ENCODE measurements at places on chromosomes 6 and 20.

- DNase-seq = no peak
Observed at GRCh38 chr6:151075930-151076555, 163.7 kb upstream of the AKAP12 start.

DNA sequence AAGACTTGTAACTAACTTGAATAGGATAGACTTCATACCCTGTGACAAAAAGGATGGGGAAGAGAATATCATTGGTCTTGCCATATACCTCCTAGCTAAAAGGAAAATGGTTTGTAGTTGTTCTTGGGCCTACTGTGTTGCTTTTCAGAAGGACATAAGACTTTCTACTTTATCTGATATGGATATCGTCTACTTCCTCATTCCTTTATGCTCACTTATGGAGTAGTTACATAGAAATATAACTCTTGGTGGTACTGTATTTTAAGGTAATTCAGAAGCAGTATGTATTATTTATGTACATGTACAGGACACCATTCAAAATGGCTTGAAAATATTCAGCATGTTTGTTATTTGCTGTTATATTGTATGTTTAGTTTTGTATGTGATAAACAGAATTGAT is 8.0 kb downstream of the FAM217B start:
- peak; percentile 37 for DNase-seq

DNA sequence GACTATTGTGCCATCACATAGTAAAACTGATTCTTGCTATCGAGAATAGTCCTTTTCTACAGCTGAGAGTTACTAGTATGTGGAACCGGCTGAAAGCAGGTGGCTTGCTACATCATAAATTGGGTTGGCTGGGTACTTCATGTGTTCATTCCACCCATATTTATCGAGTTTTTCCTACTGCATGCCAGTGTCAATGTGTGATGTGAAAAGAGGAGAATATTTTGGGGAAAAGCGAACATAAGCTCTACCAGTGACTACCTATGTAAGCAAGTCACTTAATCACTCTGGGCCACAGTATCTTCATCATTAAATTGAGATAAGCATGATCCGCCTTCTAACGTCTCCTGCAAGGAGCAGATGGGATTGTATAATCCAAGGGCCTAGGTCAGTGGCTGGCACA is 61.0 kb downstream of the TSHZ2 start:
- DNase-seq = no peak

- no peak for DNase-seq
Observed at GRCh38 chr6:50905297-50905696, 86.6 kb downstream of the TFAP2B start.

DNA sequence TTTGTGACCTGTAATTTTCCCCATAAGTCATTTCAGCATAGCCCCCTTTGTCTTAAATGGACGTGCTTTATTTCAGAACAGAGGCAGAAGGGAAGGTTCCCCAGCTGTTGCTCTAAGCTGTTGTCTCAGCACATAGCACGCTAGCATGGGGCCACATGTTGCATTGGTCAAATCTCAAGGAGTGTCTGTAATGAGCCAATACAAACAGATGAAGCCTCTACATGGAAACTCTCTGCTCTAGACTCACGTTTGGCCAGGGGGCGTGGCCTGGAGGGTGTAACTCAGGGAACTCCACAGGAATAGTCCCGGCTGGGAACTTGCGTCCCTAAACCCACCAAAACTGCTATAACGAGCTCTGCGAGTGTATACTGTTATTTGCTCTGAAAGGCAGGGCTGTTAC is 35.2 kb upstream of the SLC22A2 start:
- no peak for DNase-seq

DNA sequence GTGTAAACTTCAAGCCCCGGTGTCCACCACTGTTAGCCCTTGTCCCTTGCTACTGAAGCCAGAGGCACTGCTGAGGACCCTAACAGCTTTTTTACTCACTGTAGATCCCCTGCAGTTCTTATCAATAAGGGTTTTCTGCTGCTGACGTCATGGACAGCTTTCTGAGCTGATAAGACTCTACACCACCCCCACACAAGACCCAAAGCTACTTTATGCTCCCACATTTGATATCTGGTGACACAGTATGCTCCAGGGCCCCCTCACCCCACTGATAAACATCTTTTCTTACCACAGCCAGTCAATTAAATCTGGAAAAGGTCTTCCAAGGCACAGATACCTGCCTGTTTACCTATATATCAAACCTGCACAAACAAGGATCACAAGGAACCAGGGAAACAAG is 65.3 kb downstream of the NUS1 start:
- no peak for DNase-seq

GRCh38 chr6:3039384-3039783 is 28.9 kb upstream of the RIPK1 start:
- DNase-seq = no peak

- no peak for DNase-seq
Observed at GRCh38 chr6:158475344-158476302, 84.3 kb upstream of the TMEM181 start.

GRCh38 chr20:23148731-23149570 is 62.8 kb upstream of the CD93 start:
- no peak for DNase-seq

GRCh38 chr6:40550202-40551101 is 36.7 kb downstream of the LRFN2 start:
- peak; percentile 41 for DNase-seq

DNA sequence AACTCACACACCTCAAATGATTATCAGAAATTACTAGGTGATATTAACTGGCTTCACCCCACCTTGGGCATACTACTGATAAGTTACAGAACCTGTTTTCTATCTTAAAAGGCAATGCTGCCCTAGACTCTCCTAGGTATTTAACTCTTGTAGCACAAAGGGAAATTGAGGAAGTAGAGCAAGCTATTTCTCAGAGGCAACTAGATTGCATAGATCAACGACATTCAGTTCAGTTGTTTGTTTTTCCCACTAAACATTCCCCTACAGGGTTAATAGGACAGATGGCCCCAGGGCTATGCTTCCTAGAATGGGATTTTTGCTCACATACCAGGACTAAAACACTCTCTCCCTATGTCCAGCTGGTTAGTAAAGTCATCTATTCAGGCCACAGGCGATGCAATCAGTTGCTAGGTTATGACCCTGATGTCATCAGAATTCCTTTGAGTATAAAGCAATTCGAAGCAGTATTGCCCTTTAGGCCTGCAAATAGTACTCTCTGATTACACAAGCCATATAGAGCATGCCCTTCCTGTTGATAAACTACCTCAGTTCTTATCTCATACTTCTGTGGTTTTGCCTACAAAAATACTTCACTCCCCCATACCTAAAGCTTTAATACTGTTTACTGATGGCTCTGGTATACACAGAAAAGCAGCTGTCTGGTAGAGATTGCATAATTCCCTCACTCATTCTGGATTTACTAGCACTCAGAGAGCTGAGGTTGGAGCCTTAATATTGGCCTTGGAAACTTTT is 67.4 kb upstream of the ASCC3 start:
- DNase-seq = no peak

DNA sequence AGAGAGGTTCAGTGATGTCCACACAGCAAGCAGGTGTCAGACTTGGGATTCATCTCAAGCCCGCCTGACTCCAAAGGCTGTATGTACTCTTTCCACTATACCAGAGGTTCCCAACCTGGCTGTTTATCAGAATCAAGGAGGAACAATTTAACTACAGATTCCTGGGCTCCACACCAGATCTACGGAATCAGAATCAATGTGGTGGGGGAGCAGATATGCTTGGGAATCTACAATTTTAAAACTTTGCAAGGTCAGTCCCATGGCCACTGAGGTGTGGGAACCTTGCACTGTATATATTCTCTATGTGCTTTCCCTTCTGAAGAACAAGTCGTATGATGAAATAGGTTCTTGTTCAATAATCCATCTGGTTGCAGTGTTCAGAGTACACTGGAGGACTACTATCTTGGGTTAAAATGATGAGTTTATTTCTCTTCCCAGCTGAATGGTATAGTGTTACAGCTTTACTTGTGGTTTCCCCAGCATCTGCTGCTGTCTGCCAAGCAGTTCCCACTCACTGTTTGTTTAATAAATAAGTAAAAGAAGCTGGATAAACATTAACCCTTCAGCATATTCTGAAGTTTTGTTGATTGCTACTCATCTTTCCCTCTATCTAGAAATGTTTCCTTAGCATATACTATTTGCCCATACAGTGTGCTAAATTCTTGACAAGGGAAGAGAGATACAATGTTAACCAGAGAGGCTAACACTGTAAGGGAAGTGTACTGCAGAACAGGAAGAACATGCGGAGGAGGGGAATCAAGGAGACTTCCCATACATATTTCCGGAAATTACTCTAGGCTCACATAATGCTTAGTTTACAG is 9.9 kb downstream of the TTI1 start:
- peak; percentile 95 for DNase-seq

DNA sequence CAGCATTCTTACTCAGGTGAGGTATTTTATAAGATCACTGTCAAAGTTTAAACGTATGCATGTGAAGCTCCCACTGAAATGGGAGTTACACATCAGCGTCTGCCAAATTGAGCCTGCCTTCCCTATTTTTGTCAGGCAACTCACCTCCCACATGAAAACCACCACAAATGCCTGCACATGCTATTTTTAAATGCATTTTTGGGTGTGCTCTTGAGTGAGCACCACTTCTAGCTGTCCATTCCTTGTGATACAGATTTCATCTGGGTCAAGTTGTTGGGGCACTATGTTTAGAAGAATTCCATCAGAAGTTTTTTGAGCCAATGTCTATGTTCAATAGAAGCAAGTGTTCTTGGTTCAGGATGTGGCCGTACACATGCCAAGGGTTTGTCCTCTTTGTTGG is 71.7 kb upstream of the RIPPLY2 start:
- DNase-seq = no peak

DNA sequence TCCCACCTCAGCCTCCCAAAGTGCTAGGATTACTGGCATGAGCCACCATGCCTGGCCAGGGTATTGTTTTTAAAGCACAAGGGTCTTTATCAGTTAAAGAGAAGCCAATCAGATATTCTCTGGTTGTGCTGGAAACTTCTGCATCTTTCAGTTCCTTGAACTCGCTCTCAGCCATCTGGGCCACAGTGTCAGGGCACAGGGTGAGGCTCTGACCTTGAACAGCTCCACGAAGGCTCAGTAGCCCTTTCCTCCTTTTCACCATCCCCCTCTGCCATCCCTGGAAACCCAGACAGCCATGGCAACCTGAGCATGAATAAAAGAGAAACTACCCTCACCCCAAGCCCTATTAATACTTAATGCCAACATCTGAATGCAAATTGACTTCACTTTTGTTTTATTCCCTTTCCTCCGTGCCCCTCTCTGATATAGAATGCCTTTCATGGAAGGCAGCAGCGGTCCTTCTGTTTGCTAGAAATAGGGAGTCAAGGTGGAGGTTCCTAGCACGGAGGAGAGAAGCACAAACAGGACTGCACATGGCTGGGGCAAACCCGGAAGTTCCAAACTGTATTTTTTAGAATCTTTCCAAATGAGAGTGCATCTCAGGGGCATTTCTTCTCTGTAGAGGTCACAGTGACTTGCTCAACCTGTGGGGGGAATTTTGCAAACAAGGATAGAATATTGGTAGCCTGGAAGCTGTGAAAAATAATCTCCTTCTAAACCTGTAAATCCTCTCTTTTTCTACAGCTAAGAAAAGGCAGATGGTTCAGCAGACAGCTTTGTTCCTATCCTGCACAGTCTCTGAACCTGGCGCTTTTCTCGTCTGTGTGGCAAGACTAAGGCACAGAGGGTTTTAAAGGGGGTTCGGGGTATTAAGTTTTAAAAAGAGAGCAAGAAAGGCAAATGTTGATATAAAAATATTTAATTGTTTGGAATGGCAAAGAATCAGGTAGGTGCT is 176.4 kb upstream of the RREB1 start:
- no peak for DNase-seq

DNA sequence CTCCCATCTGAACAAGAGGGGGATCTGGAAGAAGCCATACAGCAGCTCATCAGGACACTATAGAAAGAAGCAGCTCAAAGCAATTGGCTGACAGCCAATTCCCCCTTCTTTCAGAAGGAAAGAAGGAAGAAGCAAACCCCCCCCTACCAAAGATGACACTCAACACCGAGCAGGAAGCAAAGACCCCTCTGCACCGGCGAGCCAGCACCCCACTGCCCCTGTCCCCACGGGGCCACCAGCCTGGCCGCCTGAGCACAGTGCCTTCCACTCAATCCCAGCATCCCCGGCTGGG is 1.2 kb downstream of the REM1 start:
- no peak for DNase-seq

DNA sequence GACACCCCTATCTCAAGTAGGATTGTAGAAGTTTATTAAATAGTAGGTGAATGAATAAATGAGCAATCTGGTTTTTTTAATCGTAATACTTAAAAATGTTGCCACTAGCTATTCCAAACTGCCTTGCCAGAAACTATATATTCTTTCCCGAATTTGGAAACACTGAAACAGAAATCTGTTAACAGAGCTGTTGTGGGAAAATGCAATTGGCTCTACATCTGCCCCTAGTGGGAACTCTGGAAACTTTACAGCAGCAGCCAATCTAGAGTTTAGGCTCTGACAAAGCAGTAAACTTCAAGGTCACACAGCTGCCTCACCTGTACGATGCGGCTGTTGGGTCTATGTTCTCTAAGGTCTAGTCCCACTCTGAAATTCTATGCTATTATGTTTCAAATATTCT is 41.7 kb downstream of the SYNE1 start:
- DNase-seq = peak; percentile 43

DNA sequence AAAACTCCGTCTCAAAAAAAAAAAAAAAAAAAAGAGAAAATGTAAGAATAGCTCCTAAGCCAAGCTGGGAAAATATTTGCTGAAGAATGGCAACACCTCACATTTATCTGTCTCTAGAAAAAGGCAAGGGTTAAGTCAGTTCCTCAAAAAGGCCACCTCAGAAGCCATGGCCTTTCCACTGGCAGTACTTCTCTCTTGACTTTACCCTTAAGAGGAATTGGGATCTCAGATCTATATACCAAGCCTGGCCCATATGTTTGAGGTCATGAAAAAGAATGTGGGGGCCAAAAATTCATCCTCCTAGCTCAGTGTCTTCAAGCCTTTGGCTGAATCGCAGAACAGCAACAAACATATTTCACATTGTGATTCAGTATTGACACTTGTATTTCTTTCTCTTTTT is 10.9 kb upstream of the NCOA3 start:
- peak; percentile 62 for DNase-seq

- peak; percentile 70 for DNase-seq
Observed at GRCh38 chr6:87237804-87238203, 82.4 kb downstream of the ZNF292 start.

- DNase-seq = no peak
Observed at GRCh38 chr20:16243470-16243869, 329.8 kb downstream of the KIF16B start.

DNA sequence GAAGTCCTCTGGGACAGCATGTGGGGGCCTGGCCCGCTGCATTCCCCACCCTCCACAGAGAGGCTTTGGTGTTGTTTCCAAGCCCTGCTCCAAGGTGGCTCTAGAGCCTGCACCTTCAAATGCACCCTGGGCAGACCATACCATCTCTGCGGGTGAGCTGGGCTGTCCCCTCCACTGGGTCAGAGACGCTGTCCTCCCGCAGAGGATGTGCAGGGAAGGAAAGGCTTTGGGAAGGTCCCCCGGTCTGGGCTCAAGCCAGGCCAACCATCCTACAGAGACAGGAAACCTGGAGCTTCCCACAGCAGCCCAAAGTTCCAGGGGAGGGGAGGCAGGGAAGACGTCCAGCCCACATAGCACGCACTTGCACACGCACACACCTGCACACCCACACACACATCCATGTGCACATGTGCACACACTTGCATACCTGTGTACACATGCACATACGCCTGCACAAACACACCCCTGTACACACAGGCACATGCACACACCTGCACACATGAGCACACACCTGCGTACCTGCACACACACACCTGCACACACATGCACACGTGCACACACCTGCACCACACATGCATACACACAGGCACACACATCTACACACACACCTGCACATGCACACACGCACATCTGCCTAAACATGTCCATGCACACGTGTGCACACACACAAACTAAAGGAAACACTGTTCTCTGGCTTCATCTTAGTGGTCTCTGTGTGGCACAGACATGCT is 155.4 kb downstream of the ERMARD start:
- DNase-seq = no peak
